Naive thymus-derived CD4-positive, alpha-beta T cell (primary cell): ENCODE measurements at places on chromosomes 6 and 20.

DNA sequence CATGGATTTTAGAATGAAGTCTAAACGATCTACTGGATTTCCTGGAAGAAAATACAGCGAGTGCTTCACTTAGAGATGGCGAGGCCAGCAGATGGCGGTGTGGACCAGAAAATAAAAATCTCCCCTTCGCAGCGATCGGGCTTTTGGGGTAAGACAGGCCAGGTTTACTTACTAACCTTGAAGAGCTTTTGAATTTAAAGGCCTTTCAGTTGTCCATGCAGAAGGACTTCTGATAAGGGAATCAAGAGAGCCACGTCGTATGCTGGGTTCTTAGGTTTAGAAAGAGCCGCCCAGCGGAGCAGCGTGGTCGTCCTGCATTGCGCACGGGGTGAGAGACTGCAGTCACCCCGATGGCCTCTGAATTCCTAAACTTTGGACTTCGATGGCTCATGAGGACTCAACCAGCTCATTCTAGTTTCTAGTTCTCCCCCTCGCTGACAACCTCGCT, 125.2 kb upstream of the RALGAPA2 start:
- DNase-seq, result peak; percentile 13
- no peaks in the 10 kb centered on the region for H3K4me1 ChIP-seq
- no peaks in the 10 kb centered on the region for H3K27me3 ChIP-seq
- no peak overlapping the region for H3K4me3 ChIP-seq
- no peak overlapping the region for H3K27ac ChIP-seq

- H3K27me3 ChIP-seq, result no peaks in the 10 kb centered on the region
- no peak overlapping the region for H3K27ac ChIP-seq
- H3K36me3 ChIP-seq, result no peaks in the 10 kb centered on the region
- H3K4me3 ChIP-seq, result no peak overlapping the region
Measured at GRCh38 chr6:71523548-71523947, 234.9 kb downstream of the OGFRL1 start.

DNA sequence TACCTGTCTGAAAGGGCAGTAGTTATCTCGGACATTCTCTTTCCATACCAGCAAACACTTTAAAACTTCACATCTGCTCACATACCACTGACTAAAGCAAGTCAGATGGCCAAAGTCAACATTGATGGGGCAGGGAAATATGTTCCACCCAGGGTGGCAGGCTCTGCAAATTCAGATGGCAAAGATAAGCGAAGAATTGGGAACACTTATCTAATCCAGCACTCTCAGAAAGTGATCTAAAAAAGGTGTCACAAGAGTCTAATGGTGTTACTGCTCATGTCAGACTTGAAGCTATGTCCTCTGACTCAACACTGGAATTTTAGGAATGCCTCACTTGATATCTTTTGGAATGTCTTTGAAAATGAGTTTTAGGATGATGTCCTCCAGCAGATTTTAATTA, 1086.2 kb downstream of the KIF16B start:
- H3K27me3 ChIP-seq, result no peaks in the 10 kb centered on the region
- no peaks in the 10 kb centered on the region for H3K4me1 ChIP-seq
- no peaks in the 10 kb centered on the region for H3K36me3 ChIP-seq
- no peak overlapping the region for H3K27ac ChIP-seq
- no peak for DNase-seq

DNA sequence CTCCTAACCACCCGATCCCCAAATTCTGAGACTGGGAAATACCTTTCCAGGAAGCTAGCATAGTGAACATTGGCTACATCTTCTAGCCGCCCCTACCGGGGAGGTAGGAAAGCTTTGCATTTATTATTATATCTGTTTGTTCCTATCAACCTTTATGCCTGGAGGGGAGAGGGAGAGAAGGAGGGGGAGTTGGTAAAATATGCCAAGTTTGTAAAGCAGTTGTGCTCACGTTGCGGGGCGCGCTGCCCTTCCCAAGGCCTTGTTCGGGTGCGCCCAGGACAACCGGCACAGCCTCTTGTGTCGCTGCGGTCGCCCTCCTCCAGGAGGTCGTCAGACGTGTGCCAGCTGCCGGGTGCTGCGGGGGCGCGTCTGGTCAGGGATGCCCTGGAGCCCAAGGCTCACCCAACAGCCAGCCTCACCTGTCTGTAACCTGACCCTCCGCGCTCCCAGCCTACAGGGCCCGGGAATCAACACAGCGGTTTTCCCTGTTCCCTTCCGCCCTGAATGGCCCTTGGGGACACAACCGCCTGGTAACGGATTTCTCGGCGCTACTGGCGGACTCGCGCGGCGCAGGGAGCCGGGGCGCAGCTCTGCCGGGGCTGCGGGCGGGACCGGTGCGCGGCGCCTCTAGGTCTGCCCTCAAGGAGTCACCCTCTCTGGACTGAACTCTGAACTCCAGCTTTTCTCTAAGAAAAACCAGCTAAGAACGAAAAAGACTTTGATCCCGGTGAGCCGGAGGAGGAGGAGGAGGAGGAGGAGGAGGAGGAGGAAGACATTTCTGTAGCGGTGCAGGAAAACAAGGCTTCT, 1.1 kb upstream of the OVOL2 start:
- no peak for DNase-seq
- H3K36me3 ChIP-seq, result no peaks in the 10 kb centered on the region
- H3K4me1 ChIP-seq, result no peaks in the 10 kb centered on the region

GRCh38 chr6:36694616-36695015, 3.0 kb upstream of the RAB44 start:
- no peaks in the 10 kb centered on the region for H3K36me3 ChIP-seq
- H3K4me1 ChIP-seq, result no peaks in the 10 kb centered on the region
- no peak overlapping the region for H3K27ac ChIP-seq
- no peaks in the 10 kb centered on the region for H3K27me3 ChIP-seq

- no peak overlapping the region for H3K4me3 ChIP-seq
- H3K27me3 ChIP-seq, result no peaks in the 10 kb centered on the region
- H3K27ac ChIP-seq, result no peak overlapping the region
- no peaks in the 10 kb centered on the region for H3K36me3 ChIP-seq
- no peak for DNase-seq
Measured at GRCh38 chr6:24480705-24481104, 8.7 kb downstream of the GPLD1 start.
